ENCODE measurements at places on chromosomes 12 and 14.

- DNase-seq = no peak
Observed at GRCh38 chr14:66442953-66443571, 43.1 kb upstream of the CCDC196 start.

DNA sequence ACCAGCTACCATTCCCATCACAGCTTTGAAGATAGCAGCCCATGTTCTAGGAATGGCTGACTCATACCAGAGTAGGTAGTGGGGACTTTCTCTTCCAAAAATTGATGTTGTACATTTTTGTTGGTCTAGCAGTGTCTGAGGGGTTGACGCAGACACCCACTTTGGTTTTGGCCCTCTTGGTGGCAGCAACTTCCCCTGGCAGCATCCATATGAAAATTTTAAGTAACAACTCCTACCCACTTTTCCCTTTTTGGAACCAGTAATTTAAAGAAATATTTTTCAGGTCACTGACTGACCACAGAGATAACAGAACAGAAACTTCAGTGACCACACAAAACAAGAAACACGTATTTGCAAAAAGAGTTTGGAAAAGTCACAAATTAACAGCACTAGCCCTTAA, 162.0 kb upstream of the TMCC3 start:
- no peak for DNase-seq

DNA sequence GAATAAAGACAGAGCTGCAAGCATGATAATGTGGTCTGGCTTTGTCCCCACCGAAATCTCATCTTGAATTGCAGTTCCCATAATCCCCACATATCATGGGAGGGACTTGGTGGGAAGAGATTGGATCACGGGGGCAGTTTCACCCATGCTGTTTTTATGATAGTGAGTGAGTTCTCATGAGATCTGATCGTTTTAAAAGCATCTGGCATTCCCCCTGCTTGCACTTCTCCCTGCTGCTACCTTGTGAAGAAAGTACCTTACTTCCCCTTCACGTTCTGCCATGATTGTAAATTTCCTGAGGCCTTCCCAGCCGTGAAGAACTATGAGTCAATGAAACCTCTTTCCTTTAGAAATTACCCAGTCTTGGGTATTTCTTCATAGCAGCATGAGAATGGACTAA, 158.7 kb downstream of the SLC35F4 start:
- no peak for DNase-seq

GRCh38 chr12:118690506-118690905, 290.8 kb upstream of the SRRM4 start:
- DNase-seq = no peak

DNA sequence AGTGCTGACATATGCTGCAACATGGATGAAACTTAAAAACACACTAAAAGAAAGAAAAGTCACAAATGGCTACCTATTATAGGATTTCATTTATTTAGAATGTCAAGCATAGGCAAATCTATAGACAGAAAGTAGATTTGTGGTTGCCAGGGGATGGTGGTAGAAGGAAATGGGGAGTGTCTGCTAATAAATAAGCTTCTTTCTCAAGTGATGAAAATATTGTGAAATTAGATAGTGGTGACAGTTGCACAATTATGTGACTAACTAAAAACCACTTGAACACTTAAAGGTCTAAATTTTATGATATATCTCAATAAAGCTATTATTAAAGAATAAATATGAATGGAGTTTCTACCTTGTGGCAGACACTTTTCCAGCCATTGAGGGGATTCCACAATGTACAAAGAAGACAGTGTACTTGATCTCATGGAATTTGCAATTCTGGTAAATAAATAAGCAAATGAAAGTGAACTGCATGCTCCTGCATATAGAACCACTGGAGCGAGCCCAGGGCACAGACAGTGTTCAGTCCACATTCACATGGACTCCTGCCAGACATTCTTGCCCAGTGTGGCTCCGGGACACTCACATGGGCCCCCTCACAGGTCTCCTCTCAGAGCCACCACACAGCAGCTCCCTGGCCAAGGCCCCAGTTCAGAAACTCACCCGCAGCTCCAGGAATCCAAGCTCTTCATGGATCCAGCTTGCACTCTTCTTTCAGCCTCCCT, 107.1 kb upstream of the ARID2 start:
- DNase-seq = no peak

DNA sequence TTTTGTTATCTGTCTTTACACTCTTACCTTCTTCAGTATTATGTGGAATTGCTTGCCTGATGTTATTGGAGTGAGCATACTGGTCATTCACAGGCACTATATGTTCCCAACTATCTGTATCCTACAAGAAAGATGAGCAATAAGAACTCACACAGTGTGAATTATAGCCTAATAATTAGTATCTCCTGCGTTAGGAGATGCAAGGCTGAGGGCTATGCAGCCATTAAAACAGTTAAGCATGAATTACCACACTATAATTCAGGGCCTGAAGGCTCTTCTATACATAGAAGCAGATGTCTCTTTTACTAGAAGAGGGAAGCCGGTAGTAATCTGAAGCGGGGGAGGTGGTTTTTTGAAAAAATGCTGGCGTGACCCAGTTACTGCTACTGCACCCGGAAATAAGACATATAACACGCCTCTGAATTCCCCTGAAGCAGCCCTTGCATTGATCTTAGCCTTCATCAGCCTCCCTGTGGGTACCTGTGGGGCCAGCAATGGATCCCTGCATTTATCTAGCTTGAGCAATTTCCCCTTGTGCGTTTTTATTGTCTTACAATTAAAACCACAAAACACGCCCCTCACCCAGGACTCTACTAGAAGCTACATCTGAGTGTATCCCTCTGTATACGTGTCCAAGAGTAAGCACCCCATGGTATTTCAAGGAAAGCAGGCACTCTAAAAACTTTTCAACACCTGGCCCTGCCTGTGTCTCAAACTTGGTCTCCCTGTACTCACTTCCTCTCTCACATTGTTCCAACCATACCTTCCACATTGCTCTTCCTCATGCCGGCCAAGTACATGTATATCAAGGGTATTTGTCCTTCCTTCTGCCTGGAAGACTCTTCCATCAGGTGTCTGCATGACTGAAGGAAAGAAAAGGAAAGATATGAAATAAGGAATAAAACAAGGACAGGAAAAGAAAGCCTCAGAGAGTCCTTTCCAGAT, 210.9 kb upstream of the ARID2 start:
- DNase-seq = peak; percentile 76

DNA sequence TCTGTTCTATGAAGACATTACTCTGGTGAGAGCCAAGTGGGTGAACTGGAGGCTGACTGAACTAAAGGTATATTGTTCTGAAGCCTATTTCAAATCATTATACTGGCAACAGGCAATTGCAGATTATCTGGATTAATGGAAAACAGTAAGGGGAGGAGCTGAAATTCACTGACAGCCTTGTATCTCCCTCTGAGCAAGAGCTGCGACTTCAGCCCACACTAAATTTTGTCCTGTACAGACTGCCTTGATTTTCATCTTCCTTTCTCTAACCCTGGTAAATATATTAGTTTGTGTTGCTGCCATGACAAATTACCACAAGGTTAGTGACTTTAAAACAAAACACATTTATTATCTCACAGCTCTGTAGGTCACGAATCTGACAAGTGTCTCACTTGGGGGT, 231.1 kb downstream of the SLC2A13 start:
- no peak for DNase-seq

DNA sequence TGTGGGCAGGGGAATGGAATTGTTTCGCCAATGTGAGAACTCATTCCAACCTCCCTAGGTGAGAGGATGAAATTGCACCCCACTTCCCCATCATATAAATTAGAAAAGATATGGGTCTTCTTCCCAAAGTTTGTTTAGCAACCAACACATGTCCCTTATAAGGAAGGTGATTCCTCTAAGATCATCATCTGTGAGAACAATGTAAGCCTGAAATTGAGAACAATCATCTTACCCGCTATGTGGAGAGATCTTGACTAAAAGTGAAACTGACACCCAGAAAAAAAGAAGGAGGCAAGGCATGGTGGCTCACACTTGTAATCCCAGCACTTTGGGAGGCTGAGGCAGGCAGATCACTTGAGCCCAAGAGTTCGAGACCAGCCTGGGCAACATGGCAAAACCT, 173.2 kb upstream of the HMGA2 start:
- DNase-seq = no peak

GRCh38 chr12:26034371-26035142, 76.1 kb downstream of the RASSF8 start:
- no peak for DNase-seq

GRCh38 chr12:49941556-49942511, 8.7 kb upstream of the AQP2 start:
- peak; percentile 54 for DNase-seq

GRCh38 chr14:50675597-50675996, 7.5 kb upstream of the SAV1 start:
- DNase-seq = no peak

DNA sequence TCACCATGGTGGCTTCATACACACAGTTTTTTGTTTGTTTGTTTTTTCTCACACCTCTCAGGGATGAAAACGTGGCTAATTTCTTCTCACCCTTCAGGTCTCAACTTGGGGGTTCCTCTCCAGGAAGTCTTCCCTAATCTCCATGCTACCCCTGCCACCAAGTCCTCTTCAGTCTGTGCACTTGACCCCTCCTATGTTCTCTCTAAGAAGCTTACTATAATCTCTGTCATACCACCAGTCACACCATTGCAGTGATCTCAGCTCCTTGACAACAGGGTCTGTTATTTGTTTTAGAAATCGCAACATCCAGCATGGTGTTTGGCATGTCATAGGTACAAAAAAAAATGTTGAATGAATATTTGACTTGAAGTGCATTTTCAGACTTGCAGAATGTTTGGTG, 83.4 kb downstream of the PRORP start:
- DNase-seq = no peak

DNA sequence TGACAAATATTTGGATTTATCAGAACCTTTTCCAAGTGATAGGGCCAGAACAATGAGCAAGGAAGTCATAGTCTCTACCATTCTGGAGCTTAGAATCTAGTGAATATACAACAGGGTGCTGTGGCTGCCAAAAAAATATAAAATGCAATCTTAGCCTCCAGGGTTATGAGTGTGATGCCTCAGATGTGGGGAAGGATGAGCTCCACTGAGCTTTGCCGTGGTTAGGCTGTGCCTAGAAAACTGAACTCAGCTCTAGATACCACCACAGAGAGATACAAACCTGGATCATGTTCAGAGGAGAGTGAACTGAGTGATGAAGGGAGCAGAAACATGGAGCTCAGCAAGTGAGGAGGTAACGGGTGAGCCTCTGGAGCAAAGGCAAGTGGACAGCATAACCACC, 138.1 kb upstream of the HIF1A start:
- no peak for DNase-seq

DNA sequence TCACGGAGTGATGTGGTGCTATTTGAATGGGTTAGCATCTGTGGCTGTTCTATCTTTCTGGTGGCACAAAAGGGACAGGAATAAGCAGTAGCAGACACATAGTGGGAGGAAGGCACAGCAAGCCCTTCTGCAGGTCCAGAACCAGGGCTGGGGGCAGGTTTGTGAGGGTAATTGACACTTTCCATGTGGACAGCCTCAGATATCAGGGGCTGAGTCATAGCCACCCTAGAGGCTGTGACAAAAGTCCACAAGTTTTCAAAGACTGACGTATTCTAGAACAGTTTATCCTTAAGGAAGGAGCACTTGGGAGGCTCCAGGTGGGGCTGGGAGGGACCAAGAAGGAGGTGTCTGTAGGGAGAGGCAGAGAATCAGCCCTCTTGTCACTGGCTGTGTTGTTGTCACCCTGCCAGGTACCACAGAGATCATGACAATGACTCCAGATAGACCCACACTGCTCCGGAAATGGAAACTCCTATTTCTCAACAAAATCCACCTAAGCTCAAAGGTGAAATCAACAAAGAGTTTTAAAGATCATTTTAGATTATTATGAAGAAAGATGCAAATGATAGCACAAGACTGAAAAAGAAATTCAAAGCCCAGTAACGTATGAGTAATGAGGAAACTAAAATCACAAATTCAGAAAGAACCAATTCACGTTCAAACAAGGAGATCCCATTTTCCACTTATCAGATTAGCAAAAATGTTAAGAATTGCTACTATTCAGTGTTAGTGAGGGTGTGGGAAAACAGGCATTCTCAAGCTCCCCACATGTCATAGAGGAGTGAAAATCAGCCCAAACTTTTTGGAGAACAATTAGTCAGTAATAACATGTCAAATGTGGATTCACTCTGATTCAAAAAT, 48.3 kb downstream of the NFKBIA start:
- peak; percentile 73 for DNase-seq

DNA sequence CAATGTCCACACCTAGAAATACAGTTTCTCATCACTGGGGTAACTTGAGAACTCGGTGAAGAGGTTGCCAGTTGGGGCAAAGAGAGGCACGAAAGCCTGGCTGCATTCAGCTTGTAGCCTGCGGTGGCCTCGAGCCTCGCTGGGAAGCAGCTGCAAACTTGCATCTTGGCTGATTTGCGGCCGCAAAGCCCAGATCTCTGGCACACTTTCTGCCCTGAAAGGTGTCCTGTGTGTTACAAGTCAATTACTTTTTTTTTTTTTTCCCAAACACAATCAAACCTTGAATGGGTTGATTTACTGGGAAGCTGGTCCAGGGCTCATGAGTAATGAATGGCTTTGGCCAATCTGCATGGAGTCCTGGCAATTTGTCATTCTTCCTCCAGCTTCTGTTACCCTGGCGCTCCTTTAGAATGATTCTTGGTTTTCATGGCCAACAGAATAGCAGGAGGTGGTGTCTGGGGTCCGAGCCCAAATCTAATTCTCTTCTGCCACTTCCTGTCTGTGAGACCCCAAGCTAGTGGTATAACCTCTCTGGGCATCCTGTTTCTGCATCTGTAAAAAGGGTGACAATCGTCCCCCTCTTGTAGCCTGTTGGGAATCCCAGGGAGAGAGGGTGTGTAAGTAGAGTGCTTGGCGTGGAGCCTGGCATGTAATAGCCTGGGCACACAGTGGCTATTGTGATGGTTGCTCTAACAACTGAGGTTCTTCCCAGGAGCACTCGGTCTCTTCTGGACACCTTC, 6.7 kb downstream of the BCL7A start:
- DNase-seq = no peak

GRCh38 chr12:53051058-53051880, 1.4 kb downstream of the TNS2 start:
- no peak for DNase-seq

- DNase-seq = no peak
Observed at GRCh38 chr12:27343255-27344000, 10.8 kb downstream of the BMAL2 start.

DNA sequence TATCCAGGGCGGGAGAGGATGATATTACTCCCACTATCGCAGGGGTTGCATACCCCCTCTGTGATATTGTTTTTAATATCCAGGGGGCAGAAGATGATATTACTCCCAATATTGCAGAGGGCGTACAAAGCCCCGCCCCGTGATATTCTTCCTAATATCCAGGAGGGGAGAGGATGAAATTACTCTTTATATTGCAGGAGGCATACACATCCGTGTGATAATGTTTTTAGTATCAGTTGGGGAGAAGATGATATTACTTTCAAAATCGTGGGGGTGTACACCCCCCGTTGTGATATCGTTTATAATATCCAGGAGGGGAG, 52.9 kb upstream of the OXA1L start:
- DNase-seq = no peak

- no peak for DNase-seq
Observed at GRCh38 chr12:53928054-53928835, 10.4 kb upstream of the HOXC13 start.

GRCh38 chr12:83181074-83181473, 494.4 kb downstream of the TMTC2 start:
- DNase-seq = no peak

All from activated effector memory CD4-positive, alpha-beta T cell treated with anti-CD3 and anti-CD28 coated beads, Interleukin-2, amount 50 U/mL, for 16 hours (primary cell).